ENCODE measurements at places on chromosomes 3 and 15.

GRCh38 chr3:193932576-193932975 lies 203.4 kb upstream of the HES1 start:
- DNase-seq: no peak

- DNase-seq: no peak
Measured at GRCh38 chr3:53337167-53337940, 10.0 kb downstream of the DCP1A start.

GRCh38 chr3:169755488-169755887 lies 9.4 kb downstream of the TERC start:
- DNase-seq: no peak

DNA sequence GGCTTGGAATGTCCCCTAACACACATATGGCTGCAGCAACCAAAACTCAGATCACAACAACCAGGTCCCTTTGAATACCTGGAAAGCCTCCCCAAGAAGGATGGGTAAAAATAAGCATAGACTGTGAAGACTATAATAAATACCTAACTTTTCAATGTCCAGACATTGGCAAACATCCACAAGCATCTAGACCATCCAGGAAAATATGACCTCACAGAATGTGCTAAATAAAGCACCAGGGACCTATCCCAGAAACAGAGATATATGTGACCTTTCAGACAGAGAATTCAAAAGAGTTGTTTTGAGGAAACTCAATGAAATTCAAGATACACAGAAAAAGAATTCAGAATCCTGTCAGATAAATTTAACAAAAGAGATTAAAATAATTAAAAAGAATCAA lies 109.2 kb downstream of the NEDD4 start:
- no peak for DNase-seq

DNA sequence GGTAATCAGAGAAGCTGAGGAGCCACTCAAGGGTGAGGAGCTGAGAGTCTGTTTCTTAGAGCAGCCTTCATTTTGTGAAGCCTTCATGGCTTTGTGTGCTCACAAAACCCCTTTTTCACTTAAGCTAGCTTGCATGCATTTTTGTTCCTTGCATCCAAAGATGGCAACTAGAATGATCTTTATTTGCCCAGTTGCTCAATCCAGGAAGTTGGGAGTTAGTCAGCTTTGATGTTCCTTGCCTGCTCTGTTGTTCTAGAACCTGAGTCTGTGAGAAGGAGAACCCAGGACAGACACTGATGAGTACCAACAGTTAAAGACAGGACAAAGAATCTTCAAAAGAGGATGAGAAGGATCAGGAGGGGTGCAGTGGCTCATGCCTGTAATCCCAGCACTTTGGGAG lies 81.8 kb downstream of the IL20RB start:
- no peak for DNase-seq

DNA sequence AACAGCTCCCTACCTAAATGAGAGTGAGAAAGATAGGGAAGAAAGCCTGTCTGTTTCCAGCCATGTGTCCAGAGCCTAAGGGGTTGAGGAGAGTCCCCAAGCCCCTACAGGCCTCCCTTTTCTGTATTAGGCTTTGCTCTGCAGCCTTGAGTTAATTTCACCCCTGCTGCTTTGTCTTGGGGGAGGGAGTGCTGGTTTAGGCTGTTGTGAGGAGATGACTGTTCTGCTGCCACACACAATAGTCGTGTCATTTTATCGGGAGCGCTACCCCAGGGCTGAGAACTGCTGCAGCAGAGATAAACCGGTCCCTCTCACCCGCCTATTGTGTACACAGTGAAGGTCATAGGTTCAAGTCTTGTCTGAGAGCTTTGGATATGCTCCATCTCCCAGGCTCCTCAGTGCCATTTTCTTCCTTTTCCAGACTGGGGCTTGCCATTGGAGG lies 1.4 kb downstream of the ZNF609 start:
- DNase-seq: no peak

GRCh38 chr3:43366885-43367284 lies 80.5 kb downstream of the SNRK start:
- DNase-seq: no peak

DNA sequence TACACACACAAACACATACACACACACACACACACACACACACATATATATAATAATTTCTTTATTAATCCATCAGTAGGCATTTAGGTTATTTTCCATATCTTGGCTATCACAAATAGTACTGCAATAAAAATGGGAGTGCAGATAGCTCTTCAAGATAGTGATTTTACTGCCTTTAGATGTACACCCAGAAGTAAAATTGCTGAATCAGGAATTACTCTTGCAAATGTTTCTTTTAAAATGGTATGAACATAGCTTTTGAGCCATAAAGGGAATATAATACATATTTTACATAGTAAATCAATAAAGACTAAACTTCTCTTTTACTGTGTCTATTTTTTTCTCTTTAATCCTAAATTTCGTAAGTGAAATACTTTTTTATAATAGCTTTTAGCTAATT lies 1251.1 kb downstream of the ZPLD1 start:
- DNase-seq: no peak

GRCh38 chr15:93705753-93706455 lies 525.5 kb upstream of the MCTP2 start:
- DNase-seq: no peak

- DNase-seq: no peak
Measured at GRCh38 chr3:172201870-172202236, 162.5 kb downstream of the FNDC3B start.

- no peak for DNase-seq
Measured at GRCh38 chr3:49171775-49172500, 540 bp downstream of the KLHDC8B start.
